HCT116 (cell line): ENCODE measurements at places on chromosomes 1 and 21.

- no peak for DNase-seq
These were observed 16.1 kb downstream of the ZBTB18 start for GRCh38 chr1:244066954-244067716.

GRCh38 chr1:21622466-21623315, 46.5 kb downstream of the RAP1GAP start:
- no peak for DNase-seq

- no peak for DNase-seq
These were observed 6.9 kb upstream of the PIGR start for GRCh38 chr1:206953126-206953525.

DNA sequence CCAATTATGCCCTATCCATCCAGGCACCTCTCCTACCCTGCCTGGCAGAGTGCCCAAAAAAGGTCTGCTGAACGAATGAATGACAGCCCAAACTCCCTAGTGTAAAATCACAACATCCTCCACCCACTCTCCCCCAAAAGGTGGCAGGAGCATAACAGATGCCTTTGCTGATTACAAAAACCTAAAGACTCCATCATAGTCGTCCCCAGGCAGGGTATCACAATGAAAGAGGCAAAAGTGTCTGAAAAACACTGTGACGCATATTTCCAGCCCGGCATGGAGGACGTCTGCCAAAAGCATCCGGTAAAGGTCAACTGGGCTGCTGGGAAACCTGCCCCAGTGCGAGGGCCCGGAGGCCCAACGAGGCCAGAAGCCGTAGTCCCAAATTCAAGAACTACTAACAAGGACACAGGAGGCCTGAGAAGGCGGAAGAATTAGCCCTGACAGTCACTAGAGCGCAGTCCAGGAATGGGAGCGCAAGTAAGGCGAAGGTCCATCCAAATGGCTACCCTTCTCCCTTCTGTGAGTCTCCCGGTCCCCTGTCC, 576 bp downstream of the SMIM12 start:
- DNase-seq: no peak

GRCh38 chr1:104648269-104648691, 898.6 kb downstream of the AMY1C start:
- DNase-seq: no peak

- no peak for DNase-seq
These were observed 329.7 kb upstream of the SNX7 start for GRCh38 chr1:98331718-98332311.

- DNase-seq: no peak
These were observed 79.4 kb downstream of the CAPZB start for GRCh38 chr1:19405761-19406487.

GRCh38 chr1:93710499-93711453, 29.1 kb upstream of the BCAR3 start:
- no peak for DNase-seq

- no peak for DNase-seq
These were observed 659.2 kb upstream of the PLXNA2 start for GRCh38 chr1:208903251-208903905.

- no peak for DNase-seq
These were observed 10.3 kb downstream of the NPR1 start for GRCh38 chr1:153688736-153689328.

GRCh38 chr1:39608921-39609320, 30.5 kb downstream of the HEYL start:
- no peak for DNase-seq

GRCh38 chr1:64574301-64574700, 104.4 kb downstream of the CACHD1 start:
- no peak for DNase-seq

DNA sequence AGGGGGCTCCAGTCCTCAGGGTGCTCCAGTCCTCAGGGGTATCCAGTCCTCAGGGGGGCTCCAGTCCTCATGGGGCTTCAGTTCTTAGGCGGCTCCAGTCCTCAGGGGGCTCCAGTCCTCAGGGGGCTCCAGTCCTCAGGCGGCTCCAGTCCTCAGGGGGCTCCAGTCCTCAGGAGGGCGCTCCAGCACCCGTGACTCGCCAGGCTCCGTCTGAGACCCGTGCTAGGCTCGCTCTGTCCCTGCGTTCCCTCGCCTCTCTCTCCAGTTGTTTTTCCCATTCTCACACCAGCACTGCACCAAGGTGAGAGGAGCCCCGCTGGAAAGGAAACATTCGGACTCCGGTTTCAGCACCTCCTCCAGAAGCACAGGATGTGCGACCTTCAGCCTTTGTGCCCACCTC, 9.4 kb upstream of the OR2M2 start:
- no peak for DNase-seq

DNA sequence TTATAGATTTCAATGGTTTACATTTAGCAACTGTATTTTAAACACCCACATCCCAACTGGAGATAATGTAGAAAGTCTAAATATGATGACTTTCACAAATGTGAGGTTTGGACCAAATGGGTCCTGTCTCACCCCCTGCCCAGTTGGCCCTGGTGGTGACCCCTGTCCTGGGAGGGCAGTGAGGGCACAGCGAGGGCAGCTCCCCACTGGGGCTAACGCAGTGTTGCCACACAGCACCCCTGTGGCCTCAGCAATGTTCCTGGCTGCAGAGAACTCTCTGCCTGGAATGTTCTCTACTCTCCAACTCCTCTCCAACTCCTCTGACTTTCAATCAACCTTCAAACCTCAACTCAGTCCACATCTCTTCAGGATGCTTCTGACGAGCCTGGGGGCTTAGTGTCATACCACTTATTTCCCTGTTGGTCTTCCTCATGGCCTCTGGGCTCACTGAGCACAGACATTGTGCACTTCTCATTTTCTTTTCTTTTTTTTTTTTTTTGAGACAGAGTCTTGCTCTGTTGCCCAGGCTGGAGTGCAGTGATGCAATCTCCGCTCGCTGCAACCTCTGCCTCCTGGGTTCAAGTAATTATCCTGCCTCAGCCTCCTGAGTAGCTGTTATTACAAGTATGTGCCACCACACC, 25.8 kb downstream of the KCNA10 start:
- no peak for DNase-seq

GRCh38 chr1:75067975-75068374, 66.2 kb upstream of the LHX8 start:
- no peak for DNase-seq

GRCh38 chr1:154199563-154199879, 6.6 kb downstream of the CFAP141 start:
- no peak for DNase-seq

DNA sequence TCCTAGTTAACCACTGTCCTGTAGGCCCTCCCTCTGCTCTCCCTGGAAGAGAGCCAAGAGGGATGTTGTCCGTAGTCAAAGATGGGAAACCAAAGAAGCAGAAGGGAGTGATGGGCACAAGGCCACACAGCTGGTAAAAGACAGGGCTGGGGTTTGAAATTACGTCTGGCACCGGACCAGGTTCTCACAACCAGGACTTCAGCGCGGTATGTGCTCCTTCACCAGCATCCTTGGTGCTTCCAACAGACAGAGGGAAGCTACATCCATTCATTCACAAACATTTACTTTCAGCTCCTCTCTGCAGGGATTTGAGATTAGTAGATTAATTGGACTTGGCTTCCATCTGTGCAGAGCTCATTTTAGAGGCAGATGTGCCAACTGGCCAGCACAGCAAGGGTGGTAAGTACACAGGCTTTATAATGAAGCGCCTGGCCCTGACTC, 191.2 kb downstream of the TRABD2B start:
- DNase-seq: no peak

- DNase-seq: no peak
These were observed 53.6 kb downstream of the WARS2 start for GRCh38 chr1:119086830-119087229.

GRCh38 chr1:246527402-246528088, 20.5 kb upstream of the SMYD3 start:
- DNase-seq: no peak

- DNase-seq: no peak
These were observed 14.6 kb upstream of the HLCS start for GRCh38 chr21:36981049-36981391.

DNA sequence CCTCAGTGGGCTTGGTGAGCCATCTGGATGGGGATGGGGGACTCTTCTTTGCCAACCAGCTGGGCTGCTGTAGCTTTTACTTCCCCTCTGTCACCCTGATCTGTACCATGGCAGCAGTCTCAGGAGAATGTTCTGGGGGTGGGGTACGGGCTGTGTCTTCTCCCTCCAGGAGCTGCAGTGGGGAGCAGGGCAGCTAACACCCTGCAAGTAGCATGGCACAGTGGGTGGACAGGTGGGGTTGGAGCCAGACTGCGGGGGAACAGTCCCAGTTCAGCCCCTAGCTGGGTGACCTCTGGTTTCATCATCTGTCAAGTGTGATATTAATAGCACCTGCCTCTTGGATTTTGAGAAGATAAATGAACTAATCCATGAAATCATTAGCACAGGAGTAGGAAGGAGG, 3.1 kb downstream of the NFASC start:
- no peak for DNase-seq

DNA sequence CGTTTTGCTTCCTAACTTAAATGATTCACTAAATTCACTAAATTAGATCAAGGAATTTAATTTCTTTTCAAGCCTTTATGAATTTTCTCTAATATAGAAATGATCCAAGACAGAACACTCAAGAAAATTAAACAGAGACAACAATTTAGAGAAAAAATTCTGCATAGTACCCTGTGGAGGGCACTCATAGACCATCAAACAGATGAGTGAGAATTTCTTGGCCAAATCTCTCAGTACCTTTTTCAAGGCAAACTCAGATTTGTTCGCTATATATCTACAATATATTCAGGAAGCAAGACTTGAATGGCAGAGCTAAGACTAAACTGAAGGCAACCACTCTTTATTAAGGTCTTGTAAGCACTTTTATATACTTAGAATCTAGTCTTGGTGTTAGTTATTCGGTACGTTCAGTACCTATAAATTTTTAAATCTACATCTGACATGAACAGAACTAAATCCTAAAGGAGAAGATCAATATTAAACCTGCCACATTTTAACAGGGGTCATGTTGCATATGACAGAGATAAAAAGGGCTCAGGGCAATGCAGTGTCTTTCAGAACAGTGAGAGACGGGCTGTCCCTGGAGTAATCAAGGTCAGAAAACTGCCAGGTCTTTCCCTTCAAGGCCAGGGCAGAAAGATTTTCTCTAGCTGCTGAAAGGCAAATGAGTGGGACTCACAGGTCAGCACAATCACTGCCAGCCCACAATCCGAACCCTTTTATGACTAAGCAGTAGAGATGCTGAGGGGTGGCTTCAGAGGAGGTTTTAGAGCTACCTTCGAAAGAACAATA, 118.8 kb upstream of the TMPRSS15 start:
- DNase-seq: no peak

DNA sequence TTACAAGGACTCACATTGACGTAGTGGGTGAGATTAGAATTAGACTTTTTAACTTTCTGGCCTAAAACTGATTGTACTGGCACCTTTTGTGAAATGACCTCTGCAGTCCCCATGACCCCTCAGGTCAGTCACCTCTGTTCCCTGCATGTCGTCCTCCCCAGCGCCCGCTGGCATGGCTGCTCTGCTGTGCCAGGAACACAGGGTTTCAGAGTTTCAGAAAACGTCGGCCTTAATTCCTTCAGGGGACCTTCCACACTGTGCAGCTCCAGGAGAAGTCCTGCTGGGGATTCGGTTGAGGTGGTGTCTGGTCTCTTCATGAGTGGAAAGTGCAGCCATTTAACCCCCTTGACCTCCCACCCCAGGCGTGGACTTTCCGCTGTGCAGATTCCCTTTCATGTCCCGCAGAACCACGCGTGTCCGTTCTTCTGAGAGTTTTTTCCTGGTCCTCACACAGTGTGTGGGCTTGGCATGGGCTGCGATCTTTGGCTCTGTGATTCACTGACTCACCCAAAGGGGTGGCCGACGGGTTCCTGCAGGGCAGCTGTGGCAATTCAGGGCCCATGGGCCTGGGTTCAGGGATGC, 158.4 kb upstream of the COL6A1 start:
- no peak for DNase-seq

DNA sequence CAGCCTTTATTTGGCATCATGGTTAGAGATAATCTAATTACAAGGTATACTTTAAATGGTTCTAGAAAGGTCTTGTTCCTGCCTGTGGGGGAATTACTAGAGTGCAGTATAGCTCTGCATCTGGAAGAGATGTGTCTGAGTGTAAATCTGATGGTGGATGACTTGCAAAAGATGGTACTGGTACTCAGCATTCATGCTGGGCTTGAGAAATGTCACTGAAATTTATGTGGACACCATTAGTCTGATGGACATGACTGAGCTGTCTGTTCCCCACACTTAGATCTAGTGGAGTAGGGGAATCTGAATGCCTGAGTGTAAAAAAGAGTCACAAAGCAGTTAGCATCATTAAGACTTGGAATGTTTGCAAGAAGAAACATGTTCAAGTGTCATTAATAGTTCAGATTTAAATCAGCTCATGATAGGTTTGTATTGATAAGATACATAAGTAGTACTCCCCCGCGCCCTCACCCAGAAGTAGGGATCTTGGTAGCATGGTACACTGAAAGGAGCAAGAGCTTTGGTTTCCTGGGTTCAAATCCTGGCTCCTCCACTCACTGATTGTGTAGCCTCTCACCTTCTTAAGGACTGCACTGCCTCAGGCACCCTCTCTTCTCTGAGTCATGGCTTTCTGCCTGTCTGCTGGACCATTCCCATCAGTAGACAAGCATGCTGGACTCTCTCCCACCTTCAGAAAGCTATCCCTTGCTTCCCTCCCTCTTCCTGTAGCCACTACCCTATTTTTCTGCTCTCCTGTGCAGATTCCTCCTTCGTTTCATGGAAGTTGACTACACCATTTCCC, 292.9 kb downstream of the NFIA start:
- DNase-seq: no peak

DNA sequence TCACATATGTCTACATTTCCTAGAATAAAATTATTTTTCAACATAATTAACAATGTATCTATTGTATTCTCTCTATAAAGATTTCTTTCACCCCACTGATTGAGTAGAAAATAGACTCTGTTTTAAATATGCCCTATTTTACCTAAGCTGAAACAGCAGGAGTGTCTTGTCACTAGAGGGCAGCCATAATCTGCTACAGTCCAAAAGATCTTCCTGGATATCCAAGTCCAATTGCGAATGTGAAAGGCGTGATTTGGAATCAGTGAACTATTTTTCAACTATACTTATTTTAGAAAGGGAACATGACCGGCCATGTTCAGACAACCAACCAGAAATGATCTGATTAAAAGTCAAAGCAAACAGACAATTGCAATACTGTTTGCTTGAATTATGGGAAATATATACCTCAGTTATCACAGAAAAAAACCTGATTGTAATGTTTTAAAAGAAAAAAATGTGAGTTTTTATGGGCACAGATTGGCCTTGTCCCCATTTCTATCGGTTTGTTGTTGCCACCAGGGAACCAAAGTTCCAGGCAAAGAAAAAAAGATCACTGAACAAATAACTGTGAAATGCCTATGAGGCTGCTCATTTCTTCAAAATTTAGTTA, 1211.0 kb upstream of the ADGRL4 start:
- peak; percentile 32 for DNase-seq

DNA sequence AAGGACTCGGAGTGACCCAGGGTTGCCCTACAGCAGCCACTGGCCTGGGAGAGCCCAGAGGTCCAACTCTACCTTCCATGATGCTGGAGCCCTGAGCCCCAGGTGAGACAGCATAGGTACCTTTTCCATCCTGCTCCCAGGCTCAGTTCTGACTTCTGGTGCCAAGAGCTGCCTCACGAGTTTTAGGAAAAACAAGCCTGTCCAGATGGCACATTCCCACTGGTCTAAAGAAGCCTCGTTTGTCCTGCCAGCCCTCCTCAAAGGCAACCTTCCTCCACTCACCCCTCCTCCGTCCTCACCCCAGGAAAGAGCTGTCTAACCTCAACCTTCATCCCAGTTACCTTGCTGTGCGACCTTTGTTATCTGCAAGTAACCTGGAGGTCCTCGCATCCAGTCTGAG, 53.5 kb upstream of the PRELP start:
- DNase-seq: no peak
